ENCODE measurements at places on chromosomes 1 and 21.
A peak's percentile ranks its signal among the peaks of the same experiment; 100 is the strongest.

- DNase-seq, result no peak
These were observed 197.6 kb downstream of the CACNA1E start for GRCh38 chr1:181680871-181681270.

DNA sequence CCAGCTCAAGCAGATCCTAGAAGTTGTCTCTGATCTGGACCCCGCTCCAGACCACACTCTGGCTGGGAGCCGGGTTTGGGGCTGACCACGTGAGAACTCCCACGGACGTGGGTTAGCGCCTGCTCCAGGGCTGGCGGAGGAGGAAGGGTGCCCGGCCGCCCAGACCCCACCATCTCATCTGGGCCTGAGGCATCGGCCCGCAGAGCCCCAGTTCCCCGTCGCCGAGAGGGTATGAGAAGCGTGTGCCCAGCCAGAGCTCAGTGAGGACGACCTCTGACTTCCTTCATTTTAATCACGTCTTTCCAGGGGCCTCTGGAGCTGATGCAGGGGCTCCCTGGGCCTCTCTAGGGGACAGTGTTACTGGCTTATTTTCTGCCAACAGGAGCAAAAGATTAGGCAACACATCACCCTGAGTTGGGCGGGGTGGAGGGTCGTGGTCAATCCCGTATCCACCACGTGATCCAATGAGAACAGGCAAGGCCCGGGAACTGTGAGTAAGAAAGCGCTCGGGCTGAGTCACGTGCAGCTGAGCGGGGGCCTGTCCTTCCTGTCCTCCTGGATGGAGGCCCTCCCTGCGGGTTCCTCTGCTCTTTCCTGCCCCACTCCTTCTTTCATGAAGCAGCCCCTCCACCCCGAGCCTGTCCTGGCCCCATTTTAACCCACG lies 81.1 kb downstream of the SIK1 start:
- peak; percentile 69 for DNase-seq

DNA sequence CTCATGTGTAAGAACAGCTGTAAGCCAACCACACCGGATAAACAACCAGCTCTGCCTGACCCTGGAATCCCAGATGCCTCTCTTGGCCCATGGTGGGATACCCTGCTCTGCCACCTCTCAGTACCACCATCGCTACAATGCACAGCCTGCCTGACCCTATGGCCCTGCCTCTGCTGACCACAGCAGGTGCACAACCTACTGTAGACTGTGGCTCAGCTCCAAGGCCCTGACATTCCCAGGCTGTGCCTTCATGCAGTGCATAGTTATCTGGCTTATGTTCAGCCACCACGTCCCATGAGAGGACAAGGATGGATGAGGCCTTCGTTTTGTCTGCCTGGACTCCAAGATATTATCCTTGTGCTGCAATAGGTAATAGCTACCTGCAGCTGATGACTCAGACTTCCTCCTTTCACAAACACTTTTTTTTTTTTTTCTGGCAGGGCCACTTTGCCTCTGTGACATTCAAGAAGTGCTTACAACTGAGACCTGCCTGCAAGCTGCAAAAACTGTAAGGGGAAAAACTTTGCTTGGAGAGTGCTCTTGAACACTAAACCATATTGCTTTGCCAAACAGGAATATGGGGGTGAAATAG lies 177.7 kb downstream of the URB2 start:
- peak; percentile 23 for DNase-seq

DNA sequence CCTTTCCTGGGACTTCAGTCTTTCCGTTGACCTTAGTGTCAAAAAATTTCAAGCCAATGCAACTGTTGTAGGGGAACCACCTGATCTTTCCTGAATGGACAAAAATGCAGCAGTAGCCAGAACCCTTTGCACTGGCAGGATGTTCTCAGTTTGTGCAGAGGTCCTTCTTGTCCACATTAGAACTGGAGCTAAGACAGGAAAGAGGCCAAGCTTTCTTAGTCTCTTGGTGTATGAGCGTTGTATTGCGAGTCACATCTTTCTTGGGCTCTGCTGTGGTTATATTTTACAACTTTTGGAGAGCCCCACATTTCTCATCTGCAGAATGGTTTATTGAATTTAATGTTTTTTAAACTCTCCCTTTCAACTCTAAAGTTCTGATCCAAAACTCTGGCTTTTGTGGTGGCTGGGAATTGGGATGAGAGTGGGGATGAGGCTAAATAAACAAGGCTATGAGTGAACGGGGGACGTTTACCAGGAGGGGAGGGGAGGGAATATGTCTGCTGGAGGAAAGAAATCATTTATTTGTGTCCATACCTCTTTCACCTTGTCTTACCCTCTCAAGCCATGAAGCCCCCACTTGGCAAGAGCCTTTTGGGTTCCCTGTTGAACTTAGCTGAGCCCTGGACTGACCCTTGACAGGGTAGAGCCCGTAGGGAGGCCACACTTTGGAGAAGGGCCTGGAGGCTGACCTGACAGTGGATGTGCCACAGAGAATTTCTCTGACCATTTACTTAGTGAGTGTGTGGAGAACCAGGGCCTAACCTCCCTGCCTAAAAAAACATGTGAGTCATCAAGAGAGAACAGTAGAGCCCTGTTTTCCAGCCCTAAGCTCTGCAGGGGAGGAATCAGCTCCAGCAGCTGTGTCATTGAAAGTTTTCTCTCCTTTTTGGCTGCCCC lies 586 bp downstream of the CHI3L2 start:
- DNase-seq, result peak; percentile 42

GRCh38 chr1:3759164-3759563 lies 6.9 kb downstream of the CCDC27 start:
- no peak for DNase-seq

- no peak for DNase-seq
These were observed 1.7 kb downstream of the EXOC8 start for GRCh38 chr1:231335663-231336602.

DNA sequence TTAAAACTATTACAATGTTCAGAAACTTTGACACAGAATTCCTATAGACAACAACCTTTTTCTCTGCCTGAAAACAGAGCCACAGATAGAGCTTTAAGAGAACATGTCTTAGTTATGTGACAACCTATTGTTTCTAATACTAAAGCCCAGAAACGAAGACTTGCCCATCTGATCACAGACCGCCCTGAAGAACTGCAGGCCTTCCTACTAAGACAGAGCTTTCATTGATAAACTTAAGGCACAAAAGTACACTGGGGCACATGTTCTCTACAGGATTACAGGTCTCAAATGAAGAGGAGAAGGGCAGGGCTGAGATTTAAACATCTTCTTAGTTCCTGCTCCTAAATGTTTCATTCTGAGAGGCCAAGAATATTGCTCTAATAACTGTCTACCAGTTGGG lies 452.7 kb downstream of the KCNT2 start:
- no peak for DNase-seq

- no peak for DNase-seq
These were observed 9.3 kb downstream of the NEK7 start for GRCh38 chr1:198165927-198166647.

- no peak for DNase-seq
These were observed 185.4 kb downstream of the LMO4 start for GRCh38 chr1:87513966-87514660.
